ENCODE measurements at places on chromosomes 11 and 22.
A peak's percentile ranks its signal among the peaks of the same experiment; 100 is the strongest.

DNA sequence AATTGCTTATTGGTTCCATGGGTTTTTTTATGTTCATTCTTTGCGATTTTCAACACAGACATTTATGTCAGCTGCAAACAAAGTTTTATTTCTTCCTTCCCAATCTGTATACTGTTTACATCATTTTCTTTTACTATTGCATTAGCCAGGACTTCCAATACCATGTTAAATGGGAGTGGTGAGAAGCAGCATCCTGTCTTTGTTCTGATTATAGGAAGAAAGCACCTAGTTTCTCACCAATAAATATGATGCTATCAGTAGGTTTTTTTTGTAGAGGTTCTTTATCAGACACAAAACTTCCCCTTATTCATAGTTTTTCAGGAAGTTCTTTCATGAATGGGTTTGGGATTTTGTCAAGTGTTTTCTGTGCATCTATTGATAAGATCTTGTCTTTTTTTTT is 28.0 kb upstream of the OR8B8 start:
- no peak for DNase-seq

DNA sequence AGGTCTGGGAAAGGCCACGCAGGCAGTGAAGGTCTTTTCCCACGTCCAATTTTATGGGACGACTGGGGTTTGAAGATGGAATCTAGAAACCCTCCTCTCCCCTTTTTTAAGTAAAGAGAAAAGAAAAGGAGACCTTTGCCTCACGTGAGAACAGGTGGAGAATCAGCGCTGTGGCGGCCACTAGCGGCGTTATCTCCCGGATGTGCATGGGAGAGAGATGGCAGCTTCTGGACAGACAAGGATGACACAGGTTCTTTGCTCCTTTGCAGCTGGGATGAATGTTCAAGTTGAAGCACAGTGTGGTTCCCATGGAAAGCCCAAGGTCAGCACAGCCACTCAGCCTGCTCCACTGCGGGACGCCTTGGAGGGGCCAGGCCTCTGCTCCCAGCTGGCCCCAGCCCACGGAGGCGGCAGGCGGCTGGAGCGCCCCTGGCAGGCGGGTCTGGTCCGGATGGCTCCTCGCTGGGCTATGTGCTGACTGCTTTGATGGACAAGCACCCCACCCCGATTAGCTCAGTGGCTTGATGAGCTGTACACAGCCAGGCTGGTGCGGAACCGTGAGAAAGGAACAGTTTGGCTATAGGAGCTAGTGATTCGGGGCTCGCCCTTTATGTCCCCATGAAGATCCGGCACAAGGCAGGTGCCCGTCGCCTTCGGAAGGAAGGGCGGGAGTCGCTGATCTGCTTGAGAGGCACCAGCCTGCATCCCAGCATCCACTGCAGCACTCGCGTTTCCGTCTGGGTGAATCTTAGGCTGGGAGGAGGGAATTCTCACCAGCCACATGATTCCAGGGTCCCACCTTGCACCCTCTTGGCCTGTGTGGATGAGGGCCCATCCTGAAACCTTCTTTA is 14.5 kb upstream of the BID start:
- no peak for DNase-seq

DNA sequence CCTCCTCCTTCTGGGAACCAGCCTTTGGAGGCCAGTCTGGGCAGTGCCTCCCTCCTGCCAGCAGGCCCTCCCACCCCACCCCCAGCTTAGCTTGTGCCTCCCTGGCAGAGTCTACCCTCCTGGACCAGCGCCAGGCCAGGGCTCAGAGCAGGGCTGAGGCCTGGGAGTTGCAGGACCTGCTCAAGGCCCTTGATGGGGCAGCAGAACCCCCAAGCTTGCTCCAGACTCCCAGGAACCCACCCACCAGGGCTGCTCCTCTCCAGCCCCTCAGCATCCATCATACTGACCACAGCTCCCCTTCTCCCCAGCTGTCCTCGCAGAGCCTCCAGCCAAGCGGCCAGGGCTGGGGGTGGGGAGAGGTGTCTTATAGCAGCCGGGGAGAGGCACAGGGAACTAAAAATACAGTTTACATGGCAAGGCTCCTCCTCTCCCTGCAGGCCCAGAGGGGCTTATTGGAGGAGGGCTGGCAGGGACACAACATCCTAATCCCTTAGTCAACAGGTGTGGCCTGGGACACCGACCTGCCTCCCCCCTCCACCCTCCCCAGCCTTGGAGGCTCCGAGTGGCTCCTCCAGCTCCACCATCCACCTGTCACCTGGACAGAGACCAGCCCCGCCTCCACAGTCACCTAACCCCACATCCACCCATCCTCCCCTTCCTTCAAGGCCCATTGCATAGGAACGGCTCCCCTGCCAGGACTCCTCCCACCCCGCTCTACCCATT is 5.2 kb upstream of the MB start:
- no peak for DNase-seq

- DNase-seq: no peak
Measured at GRCh38 chr11:103825469-103825868, 211.0 kb upstream of the DDI1 start.

- no peak for DNase-seq
Measured at GRCh38 chr11:42778193-42778592, 533.6 kb upstream of the API5 start.

- DNase-seq: no peak
Measured at GRCh38 chr22:37709445-37709765, 12.6 kb downstream of the TRIOBP start.

DNA sequence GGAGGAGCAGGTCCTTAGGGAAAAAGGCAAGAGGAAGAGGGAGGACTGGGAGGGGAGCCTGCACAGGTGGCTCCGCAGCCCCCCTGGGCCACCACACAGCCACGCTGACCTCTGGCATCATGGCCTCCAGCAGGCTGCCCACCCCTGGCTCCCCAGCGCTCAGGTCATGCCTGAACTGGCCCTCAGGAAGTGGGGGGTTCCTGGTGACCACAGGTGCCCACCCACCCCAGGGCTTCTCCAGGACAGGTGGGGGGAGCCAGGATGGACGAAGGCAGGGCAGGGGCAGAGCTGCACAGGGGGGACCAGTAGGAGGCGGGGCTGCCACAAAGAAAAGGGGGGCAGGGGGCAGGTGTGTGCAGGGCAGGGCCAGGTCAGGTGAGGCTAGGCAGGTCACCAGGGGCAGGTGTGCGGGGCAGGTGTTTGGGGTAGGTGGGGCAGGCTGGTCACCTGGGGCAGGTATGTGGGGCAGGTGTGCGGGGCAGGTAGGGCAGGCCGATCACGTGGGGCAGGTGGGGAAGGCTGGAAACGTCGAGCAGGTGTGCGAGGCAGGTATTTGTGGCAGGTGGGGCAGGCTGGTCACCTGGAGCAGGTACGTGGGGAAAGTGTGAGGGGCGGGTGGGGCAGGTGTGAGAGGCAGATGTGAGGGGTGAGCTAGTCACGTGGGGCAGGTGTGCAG is 997 bp downstream of the DEAF1 start:
- no peak for DNase-seq

- peak; percentile 41 for DNase-seq
Measured at GRCh38 chr11:57513911-57514537, 1.5 kb downstream of the SLC43A1 start.

- no peak for DNase-seq
Measured at GRCh38 chr11:118082880-118083552, 3.7 kb downstream of the SMIM35 start.

DNA sequence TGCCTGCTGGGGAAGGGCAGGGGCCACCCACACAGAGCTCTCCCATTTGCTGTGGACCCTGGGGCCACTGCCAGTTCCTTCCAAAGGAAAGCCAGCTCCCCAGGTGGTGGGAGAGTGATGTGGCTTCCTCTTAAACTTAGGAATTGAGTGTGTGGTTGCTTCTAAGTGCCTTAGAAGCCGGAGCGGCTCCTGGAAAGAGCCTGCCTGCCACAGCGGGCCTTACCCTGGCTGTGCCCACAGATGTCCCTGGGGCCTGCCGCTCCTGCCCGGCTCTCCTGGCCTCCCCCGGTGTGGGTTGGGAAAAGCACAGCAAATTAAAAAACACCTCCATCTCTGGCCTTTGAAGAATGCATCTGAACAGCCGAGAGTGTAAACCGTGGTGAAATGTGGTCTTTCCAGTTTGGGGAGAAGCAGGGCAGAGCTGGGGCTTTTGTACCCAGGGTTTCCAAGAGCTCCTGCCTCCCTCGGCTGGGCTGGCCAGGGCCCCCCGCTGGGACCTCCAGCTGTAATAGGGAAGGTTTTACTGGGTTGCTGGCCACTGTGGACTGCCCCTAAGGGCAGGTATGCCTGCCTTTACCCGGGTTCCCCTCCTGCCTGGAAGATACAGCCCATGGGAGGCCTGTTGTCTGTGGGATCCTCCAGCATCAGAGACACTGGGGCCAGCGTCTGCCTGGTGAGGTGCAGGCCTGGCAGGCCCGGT is 30.2 kb downstream of the LRP5 start:
- DNase-seq: no peak

GRCh38 chr11:87020336-87020735 is 17.4 kb upstream of the TMEM135 start:
- no peak for DNase-seq

GRCh38 chr11:108713076-108713790 is 48.4 kb downstream of the DDX10 start:
- no peak for DNase-seq

GRCh38 chr11:30218278-30218677 is 12.5 kb upstream of the FSHB start:
- DNase-seq: no peak

GRCh38 chr11:36557991-36558390 is 9.8 kb upstream of the RAG1 start:
- DNase-seq: no peak

GRCh38 chr11:119791701-119792151 is 62.7 kb upstream of the NECTIN1 start:
- DNase-seq: no peak

GRCh38 chr11:64674774-64675173 is 48.2 kb downstream of the NRXN2 start:
- DNase-seq: no peak

- DNase-seq: peak; percentile 49
Measured at GRCh38 chr11:128471138-128471661, 116.2 kb downstream of the ETS1 start.

- no peak for DNase-seq
Measured at GRCh38 chr11:20178976-20179375, 18.7 kb upstream of the DBX1 start.
